ENCODE measurements at places on chromosomes 5 and 9.

DNA sequence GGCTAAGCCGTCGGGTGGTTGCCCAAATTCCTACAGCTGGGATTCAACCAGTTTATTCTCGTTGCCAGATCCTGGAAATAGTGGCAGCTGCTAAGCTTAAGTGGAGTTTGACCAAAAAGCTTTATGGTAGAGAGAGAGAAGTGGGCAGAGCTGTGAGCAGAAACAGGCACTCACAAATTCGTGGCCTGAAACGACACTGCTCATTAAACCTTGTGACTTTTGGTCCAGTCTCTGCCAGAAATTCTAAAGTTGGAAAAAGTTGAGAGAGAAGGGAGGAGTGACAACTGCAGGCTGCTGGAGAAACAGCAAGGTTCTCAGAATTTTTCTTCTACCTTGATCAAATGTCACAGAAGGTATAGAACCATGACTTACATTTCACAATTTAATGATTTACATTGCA, 131.5 kb downstream of the MTX3 start:
- DNase-seq: no peak

GRCh38 chr5:3394891-3395599, 200.6 kb upstream of the IRX1 start:
- DNase-seq: no peak

DNA sequence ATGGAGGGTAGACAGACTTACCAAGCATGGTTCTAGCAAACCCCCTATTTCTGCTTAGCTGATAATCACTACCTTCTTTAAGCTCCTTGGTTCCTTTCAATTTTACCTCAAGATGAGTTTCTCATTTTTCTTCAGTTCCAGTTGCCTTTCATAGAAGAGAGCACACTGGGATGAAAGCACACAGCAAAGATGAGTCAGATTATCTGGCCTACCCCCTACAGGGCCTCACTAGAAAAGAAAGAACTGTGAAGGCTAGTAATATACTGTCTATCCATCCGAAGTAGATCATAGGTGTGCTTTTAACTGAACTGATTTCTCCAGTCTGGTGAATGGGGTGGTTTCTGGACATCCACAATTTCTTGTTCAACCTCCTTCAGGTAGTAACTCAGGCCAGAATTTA, 122.5 kb downstream of the TRPM3 start:
- DNase-seq: no peak

GRCh38 chr9:37100327-37100726, 20.0 kb upstream of the ZCCHC7 start:
- no peak for DNase-seq

GRCh38 chr9:37350486-37351190, 71.9 kb upstream of the GRHPR start:
- no peak for DNase-seq

GRCh38 chr5:170105642-170106611, at the start of gene FOXI1:
Gene FOXI1 (plus strand): TSS chr5:170105897. CDS start chr5:170105958, 61 bp downstream.
- no peak for DNase-seq

- DNase-seq: no peak
These were observed 39.9 kb upstream of the SMIM15 start for GRCh38 chr5:61202213-61202612.

DNA sequence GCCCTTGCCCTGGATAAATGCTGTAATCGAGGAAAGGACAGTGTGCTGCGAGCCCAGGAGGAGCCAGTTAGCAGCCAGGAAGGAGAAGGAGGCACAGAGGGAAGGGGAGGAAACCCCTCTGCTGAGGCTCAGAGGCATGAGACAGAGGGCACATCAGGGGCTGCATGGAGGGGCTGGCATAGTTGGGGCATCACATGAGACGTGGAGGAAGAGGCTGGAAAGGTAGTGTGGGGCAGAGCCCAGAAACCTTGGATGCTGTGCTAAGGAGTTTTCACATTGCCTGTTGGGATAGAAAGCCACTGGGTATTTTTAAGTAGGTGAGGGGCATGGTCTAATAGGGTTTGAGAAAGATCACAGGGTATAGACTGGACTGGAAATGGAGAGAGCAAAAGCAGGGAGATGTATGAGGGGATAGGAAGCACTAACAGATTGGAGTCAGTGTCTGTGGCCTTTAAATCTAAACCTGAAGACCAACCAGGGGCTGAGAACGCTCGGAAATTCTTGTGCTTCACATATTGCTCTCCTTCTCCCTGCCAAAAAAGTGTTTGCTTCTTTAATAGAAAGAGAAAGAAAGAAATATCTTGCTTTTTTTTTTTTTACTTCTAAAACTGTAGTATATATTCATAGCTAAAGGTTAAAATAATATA, 33.0 kb upstream of the ANGPTL2 start:
- DNase-seq: no peak

- DNase-seq: no peak
These were observed 116.5 kb downstream of the GDNF start for GRCh38 chr5:37723162-37723961.

DNA sequence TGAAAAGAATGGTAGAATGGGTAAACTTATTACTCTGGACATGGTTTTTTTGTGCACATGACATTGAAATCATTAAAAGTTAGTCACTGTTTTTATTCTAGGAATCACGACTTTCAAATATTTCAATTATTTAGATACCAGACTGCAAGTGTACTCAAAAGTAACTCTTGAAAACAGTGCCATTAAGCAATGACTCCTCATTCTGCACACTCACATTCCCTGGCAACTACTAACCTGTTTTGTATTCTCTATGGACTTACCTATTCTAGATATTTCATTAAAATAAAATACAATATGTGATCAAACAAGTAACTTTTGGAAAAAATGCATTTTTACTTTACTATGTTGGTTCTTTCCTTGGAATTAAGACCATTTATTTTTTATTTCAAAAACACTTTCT, 607.0 kb downstream of the PDE4D start:
- no peak for DNase-seq

DNA sequence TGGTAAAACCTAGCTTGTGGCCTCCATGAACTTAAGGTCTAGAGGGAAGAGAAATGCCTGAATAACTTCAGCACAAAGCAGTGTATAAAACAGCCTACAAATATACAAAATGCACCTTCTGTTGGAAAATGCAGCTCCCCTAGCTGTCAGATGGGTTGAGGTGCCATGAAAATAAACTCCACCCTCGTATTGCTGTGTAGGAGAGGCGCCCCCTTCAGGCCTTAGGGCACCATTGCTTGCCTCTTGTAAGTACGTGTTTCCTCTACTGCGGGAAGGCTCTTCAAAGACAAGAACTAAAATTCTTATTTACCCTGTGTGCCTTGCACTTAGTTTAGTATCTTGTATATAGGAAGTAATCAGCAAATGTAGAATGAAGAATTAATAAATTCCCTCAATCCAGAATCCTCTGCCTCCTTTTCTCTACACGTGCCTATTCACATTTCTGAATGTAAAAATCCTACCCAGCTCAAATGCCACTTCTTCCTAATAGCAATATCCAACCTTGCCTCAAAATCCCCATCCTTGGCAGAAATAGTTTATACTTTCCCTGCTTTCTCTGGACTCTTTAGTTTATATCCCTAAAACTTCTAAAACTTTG, 393.7 kb upstream of the PDE4D start:
- DNase-seq: no peak

- no peak for DNase-seq
These were observed 62.0 kb upstream of the RNU6ATAC start for GRCh38 chr9:134226221-134226930.

- no peak for DNase-seq
These were observed 242.3 kb upstream of the BRINP1 start for GRCh38 chr9:119611565-119611964.

DNA sequence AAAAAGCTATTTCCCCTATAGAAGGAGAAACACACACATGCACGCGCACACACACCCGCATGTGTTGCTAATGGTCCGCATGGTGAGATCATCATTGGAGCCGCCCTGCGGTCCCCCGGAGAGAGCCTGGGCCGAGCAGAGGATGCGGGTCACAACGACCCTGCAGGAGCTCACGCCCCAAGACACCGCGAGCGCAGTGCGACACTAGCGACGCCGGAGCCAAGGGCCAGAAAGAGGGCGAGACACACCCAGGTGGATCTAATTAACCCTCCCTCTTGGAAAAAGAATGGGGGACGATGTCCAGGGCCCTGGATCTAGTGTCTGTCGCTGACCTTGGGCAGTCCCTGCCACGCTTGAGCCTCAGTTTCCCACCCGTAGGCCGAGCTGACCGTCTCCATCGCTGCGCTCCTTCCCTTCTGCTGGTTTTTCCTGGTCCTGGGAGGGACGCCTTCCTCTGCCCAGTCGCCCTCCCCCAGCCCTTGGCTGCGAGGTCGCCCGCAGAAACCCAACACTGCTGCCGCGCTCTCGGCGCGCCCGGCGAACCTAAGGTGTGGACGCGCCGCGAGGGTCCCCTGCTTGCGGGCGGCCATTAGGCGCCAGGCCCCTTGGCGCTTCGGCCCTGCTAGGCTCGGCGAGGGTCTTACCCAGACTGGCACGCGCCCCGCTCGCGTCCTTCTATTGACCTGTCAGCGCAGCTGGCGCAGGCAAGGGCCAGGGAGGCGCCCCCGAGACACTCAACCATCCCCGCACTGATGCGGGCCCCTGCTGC, 47.5 kb upstream of the RNF20 start:
- DNase-seq: no peak

GRCh38 chr5:158202801-158203200, 343.9 kb upstream of the CLINT1 start:
- no peak for DNase-seq

- DNase-seq: no peak
These were observed 13.8 kb upstream of the STC2 start for GRCh38 chr5:173341961-173342430.

GRCh38 chr5:151094852-151095245, 14.0 kb upstream of the TNIP1 start:
- no peak for DNase-seq

DNA sequence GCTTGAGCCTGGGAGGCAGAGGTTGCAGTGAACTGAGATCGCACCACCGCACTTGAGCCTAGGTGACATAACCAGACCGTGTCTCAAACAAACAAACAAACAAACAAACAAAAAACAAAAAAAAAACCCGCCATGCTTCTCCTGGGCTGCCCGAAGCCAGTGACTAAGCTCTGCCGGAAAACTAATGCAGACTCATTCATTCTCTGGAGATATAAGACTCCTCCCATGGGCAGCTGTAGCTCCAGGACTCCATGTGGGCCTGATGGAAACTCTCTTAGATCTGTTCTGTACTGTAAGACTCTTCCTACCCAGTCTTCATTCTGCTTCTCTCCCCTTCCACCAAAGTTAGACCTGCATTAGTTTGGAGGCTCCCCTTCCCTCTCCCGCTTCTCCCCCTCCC, 11.1 kb downstream of the GLDC start:
- DNase-seq: no peak

DNA sequence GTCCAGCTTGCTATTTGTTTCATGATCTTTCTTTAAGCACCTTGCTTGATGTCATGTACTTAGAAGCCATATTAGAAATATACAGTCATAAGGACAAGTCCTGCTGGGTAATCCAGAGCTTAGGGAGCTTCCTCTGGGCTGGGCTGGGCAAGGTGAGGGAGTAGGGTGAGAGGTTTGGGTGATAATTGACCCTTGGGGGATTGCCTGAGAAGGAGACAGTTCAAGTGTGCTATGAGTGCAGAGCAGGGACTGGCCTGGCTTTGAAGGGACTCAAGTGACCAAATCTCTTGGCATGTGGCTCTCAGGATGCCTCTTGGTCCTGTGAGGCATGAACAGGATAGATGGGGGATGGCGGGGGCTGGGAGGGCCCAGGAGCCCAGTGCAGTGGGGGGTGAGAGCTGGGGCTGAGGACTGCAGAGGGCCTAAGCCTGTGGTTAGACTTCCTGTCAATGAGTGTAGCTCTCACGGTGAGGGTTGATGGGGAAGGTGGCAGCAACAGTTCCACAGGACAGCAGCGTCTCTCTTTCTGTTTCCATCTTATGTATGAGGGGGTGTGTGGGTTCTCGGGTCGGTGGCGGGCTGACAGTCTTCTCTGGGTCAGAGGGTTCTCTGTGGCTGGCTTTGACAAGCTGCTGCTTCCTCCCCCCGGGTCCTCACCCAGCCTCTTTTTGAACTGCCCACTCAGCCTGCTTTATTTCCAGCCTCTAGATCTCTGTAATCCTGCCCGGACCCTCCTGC, 53.5 kb downstream of the RGS3 start:
- peak; percentile 12 for DNase-seq

GRCh38 chr5:79612667-79613198, 492 bp downstream of the TENT2 start:
- DNase-seq: no peak

- no peak for DNase-seq
These were observed 118.5 kb upstream of the ERCC6L2 start for GRCh38 chr9:95756986-95757385.

DNA sequence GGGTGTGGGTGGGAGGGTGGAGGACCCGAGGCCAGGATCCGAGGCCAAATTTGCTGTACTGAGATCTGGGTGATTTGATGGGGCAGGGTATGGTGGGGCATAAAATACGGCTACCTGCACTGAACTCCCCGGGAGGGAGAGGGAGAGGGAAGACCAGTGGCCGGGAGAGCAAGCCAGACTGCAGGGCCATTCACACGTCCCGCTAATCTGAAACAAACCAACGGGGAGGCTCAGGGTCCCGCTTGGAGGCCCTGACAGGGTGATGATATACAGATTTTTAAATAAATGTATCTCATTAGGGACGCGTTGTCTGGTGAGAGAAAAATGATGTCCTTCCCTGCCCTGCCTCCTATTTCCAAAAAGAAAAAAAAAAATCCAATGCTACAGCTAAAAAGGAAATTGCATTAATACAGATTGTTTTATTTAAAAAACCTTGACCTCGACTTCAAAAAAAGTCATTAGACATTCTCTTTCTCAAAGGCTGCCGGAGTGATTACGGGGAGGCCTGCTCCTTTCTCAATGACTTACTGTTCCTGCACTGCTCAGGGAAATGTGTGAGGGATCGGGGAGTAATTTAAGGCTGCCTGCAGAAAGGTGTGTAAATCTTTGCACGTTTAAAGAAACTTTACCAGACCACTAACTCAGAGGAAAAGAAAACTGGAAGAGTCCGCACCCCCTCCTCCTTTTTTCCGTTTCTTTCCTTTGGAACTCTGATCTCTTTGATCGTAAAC, 11.5 kb upstream of the PRRX2 start:
- DNase-seq: no peak

DNA sequence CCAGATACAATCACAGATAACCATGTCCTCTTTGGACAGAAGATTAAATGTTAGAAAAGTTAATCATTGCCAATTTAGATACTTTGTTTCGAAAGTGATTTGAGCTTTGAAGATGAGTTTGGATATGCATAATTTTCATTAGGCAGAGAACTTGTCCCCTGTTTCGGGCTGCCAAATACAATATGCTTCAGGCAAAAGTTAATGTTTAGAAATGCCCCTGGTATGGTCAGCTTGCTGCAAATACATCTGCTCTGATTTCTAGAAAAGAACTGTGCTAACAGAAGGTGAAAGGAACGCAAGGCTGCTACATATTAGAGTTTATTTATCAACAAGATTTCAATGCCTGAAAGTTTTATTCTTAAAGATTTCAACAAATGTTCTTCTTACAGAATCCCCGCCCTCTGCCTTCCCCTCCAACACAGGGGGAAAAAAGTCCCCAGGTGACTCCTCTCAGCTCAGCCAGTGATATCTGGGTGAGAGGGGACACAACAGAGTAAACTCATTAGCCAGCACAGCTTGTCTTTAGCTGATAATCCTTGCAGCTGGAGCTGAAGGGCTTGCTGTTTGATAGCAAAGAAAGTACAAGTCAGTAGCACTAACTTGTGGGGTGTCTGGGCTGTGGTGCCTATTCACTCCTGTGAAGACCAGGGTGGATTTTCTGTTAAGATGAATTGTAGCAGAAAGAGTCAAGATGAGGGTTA, 435.7 kb downstream of the DMAC1 start:
- DNase-seq: no peak
